Stimulated activated CD4-positive, alpha-beta T cell treated with anti-CD3 and anti-CD28 coated beads, Interleukin-4, amount 100 ng/mL, for 1 hour (primary cell): ENCODE measurements at places on chromosomes 6 and 20.

DNA sequence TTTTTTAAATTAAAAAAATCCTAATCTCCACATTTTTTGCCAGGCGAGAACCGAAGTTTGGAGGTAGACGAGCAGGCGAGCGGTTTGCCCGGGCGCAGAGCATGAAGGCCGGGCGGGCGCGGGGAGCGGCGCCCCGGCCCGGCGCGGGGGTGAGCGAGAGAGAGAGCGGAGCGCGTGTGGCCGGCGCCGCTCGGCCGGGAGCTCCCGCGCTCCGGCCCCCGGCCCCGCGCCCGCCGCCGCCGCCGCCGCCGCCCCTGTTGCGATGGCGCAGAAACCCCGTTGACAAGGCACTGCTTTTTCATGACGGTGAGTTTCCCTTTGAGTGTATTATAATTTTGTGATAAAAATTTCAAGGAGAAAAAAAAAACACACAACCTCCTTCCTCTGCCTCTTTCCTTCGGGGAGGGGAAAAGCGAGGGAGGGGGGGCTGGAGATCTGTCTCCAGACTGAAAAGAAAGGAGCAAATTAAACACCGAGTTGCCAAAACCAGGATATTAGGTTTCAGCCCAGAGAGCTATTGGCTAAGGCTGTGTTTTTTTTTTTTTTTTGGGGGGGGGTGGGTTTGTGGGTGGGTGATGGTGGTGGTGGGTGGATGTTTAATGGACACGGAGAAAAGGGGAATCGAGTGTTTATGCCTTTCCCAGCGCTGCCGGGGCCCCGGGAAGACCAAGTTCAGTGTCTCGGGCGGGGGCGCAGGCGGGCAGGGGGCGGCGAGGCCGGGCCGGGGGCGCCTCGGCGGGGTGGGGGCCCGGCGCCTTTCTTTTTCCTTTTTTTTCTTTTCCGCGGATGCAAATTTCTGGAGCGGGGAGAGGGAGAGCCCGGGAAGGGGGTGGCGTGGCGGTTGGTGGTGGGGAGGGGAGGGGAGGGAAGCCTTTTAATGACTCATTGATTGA is at the start of gene BICRAL:
BICRAL (plus strand) TSS at position 257 of the 893 bp plus-strand sequence. CDS start 39,971 bp downstream, outside the sequence.
- peak; percentile 84 for DNase-seq

DNA sequence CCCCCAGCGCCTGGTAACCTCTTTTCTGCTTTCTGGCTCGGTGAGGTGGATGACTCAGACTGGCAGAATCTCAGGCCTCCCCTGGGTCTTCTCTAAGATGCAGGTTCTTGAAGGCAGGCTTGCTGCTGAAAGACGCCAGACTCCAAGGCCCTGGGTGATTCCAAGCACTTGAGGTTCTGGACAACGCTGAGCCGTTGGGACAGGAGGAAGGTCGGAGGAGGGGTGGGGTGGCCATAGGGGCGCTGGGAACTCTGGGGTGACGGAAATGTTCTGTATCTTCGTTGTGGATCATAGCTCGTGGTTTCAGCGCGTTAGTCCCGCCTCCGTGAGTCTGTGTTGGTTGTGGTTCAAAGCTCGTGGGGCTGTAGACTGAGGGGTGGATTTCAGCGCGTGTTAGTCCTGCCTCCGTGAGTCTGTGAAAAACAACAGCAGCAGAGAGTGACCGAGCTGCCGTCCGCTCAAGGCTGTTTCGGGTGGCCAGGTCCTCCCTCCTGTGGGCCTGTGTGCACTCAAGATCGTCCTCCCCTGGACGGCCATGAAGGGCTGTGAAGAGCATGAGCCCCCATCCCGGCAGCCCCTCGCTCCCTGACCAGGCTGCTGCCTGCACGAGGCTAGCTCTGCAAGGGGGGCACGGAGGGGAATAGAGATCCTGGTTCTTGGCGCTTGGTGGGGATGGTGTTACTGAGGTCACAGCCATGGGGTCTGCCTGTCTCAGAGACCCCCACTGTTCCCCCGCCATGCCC is 7.7 kb downstream of the NTSR1 start:
- DNase-seq = peak; percentile 23

GRCh38 chr20:51826372-51826771 is 24.1 kb upstream of the SALL4 start:
- no peak for DNase-seq

DNA sequence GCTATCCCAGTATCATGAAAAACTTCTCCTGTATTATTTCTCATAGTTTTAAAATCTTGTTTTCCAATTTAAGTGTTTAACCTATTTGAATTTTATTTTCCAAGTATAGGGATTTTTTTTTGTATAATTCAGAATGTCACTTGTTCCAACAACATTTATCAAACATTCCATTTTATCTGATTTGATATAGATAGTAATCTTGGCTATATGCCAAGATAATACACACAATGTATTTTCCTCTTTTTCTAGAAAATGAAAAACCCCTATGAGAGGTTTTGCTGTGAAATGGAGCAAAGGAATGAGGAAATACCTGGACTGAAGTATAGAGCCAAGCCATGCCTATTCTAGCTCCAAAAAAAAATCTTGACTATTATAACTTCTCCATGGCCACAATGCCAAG is 628.9 kb downstream of the HTR1B start:
- DNase-seq = no peak

GRCh38 chr6:111644893-111645430 is 39.3 kb upstream of the TRAF3IP2 start:
- no peak for DNase-seq

- no peak for DNase-seq
Measured at GRCh38 chr6:115948751-115949150, 111.9 kb downstream of the FRK start.

DNA sequence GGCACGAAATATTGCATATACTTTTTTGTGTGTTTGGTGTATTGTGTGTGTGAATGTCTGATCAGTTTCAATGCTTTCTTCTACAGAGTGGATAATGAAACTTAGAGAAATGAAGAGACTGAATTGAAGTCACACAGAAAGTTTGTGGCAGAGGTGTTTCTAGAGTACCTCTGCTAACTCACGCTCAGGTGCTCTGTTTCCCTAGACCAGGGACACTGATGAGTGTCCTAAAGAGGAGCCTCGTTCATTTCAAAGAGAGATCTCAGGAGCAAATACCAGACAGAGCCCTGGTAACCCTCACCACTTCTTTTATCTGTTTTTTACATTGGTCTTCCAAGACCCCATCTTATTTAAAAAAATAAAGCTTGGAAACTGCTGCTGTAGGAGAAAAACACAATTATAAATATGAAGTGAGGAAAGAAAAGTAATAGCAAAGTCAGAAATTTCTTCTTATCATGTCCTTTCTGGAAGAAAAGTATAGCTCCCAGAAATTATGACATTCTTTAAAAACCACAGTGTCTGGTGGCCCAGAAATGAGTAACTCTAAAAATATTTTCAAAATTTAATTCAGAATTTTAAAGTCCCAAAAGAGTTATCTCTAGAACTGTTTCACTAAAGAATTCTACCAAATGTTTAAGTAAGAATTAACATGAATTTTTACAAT is 720.6 kb downstream of the RFPL4B start:
- DNase-seq = no peak

DNA sequence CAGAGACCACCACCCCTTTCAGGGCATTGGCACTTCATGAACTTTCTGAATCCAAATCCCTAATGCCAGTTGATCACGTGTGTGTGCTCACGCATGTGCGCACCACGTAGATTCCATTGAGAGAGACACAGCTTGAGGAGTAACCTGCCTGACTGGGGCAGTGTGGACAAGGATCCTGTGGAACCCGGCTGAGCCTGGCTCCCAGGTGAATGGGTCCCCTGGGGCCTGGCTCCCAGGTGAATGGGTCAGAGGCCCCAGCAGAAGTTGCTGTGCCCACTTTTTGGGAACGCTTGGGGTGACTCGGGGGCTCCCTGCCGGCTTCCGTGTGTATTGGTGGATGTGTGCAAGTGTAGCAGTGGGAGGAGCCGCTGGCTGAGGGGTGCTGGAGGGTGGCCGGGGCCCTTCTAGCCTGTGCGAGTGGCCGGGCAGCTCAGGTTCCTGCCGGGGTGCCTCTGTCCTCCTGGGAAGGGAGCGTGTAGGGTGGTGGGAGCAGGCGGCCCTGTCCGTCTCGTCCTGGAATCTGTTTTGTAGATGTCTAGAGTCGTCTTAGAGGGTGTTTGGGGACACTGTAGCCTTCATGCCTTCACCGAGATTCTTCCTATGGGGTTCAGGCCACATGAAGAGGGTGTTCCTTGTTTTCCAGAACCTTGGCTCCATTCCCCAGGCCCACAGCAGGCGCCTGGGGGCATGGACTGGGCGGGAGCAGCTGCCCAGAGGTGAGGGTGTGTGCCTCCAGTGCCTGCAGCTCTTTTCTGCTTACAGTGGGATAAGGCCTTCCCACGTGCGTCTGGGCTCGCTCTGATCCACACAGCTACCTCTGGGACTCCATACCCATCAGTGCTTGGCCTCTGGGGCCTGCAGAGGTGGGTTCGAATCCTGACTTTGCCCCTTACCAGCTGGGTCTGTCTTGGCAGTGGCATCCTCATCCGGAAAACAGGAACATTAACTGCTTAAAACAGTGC is 3.2 kb downstream of the RBM38 start:
- no peak for DNase-seq

DNA sequence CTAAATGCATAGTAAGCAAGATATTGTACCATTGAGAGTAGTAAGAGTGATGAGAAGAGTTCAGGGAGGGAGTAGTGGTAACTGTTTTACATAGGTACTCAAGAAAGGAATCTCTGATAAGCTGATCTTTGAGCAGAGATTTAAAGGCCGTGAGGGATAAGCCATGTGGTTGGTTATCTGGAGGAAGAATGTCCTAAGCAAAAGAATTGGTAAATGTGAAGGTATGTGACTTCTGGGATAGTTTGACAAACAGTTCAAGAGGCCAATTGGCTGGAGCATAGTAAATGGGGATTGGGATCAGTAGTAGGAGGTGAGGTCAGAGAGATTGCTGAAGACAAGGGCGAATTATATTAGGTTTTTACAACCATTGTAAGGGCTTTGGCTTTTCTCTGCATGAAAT is 40.1 kb downstream of the PLCB1 start:
- no peak for DNase-seq

DNA sequence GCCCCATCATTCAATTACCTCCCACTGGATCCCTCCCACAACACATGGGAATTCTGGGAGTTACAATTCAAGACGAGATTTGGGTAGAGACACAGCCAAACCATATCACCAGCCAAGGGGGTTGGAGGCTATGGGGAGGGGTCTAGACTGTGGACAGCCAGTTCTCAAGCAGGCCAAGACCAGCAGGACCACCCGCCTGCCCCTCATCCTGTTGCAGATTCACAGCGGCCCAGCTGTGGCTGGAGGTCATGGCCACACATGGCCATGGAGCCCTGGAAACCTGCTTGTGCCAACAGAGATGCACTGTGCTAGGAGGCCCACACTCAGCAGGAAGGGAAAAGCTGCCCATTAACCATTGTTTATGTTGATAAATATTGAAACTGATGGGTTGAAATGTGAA is 240.5 kb downstream of the TTLL2 start:
- no peak for DNase-seq

DNA sequence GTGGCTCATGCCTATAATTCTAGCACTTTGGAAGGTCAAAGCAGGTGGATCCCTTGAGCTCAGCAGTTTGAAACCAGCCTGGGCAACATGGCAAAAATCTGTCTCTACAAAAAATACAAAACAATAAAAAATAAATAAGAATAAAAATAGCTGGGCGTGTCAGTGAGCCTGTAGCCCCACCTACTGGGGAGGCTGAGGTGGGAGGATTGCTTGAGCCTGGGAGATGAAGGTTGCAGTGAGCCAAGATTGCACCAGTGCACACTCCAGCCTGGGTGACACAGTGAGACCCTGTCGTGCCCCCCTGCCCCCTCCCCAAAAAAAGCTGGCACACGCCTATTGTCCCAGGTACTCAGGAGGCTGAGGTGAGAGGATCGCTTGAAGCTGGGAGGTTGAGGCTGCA is 35.1 kb upstream of the SRPK1 start:
- DNase-seq = no peak

DNA sequence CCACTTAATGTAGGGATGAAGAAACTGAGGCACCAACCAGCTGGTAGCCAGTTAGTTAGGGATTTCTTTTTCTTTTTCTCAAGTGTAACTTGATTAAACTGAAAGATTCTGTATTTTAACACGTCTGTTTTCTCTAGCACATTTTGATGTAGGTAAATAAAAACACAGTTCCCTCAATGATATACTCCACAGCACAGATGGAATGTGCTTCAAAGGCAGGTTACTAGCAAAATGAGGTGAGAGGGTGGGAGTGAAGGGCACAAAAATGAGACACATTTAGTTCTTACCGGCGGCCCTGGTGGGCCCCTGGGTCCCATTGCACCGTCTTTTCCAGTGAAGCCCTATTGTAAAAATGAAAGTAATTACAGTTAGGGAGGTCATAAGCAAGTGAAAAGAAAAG is 108.9 kb downstream of the COL12A1 start:
- DNase-seq = no peak

DNA sequence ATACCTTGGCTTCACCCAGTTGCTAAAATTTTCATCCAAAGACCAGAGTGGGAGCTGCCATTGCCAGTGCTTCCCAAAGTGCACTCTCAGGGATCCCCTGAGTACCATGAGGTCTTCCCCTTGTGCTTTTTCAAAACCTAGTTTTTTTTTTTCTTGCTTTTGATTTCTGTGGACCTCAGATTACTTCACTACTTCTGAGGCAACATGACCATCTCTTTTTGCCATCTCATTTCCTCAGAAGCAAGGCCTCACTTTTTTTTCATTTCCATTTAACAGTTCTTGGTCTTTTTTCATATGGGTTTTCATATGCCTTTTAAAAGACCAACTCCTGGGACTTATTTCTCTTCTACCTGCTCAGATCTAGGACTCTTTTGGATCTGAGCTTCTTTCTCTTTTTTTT is 64.1 kb upstream of the MMS22L start:
- no peak for DNase-seq

GRCh38 chr6:129637340-129638054 is 72.5 kb downstream of the ARHGAP18 start:
- no peak for DNase-seq

- DNase-seq = no peak
Measured at GRCh38 chr6:145247692-145248419, 487.5 kb downstream of the EPM2A start.

DNA sequence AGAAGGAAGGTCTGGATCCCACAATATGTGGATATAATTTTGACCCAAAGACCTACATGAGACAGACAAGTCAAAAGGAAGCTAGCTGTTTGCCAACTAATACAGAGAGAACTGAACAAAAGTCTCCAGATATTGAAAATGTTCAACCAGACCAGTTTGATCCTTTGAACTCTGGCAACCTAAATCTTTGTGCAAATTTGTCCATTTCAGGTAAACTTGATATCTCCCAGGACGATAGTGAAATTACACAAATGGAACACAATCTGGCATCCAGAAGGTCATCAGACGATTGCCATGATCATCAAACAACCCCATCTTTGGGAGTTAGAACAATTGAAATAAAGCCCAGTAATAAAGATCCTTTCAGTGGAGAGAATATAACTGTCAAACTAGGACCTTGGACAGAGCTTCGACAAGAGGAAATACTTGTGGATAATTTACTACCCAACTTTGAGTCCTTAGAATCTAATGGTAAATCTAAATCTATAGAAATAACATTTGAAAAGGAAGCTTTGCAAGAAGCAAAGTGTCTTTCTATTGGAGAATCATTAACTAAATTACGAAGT is 41.9 kb upstream of the SDHAF4 start:
- DNase-seq = no peak

GRCh38 chr6:32843331-32843978 is 392 bp downstream of the PSMB8 start:
- no peak for DNase-seq
